ENCODE measurements at places on chromosomes 5 and 9. TPM values are rescaled to one million over a fixed set of nuclear protein-coding genes. Genes with fewer than 3 reads are reported as not detected.

- no peak for DNase-seq
- no peak overlapping the region for H3K4me3 ChIP-seq
- H3K4me1 ChIP-seq: peaks cover 4% of the 10 kb centered on the region
- no peaks in the 10 kb centered on the region for H3K36me3 ChIP-seq
These were observed 12.0 kb downstream of the INIP start for GRCh38 chr9:112705768-112706427.

DNA sequence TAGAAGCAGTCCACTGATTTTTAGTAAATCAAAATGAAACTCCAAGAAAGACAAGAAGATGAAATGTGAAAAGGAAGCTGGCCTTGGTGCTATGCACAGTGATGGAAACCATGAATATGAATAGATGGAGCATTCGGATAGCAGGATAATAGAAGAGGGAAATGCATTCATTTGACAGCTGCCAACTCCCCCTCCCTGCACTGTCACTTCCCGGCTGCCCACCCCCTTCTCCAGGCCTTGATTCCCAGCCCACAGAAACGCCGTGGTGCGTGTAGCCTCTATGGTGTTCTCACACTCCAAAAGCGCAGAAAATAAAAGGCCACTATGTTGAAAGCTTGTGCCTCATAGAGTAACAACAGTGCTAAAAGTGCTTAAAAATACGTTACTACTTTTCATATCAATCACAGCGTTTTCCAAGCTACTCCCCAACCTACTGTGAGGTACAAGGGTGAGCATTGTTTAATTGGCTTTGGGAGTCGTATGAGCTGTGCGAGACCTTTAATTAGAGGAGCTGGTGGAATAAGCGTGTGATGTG lies 26.1 kb upstream of the IFNK start:
- H3K27ac ChIP-seq: no peak overlapping the region
- peaks cover 9% of the 10 kb centered on the region for H3K4me1 ChIP-seq
- no peak for DNase-seq
- H3K4me3 ChIP-seq: no peak overlapping the region

- H3K27ac ChIP-seq: no peak overlapping the region
- no peaks in the 10 kb centered on the region for H3K27me3 ChIP-seq
- peaks cover 4% of the 10 kb centered on the region for H3K4me1 ChIP-seq
- H3K36me3 ChIP-seq: no peaks in the 10 kb centered on the region
- DNase-seq: no peak
These were observed 662.2 kb upstream of the ZNF608 start for GRCh38 chr5:125408448-125409233.

GRCh38 chr5:94745786-94746730 lies 127.6 kb downstream of the SLF1 start:
- DNase-seq: no peak
- no peaks in the 10 kb centered on the region for H3K36me3 ChIP-seq
- H3K4me3 ChIP-seq: no peak overlapping the region
- H3K27ac ChIP-seq: no peak overlapping the region
- no peaks in the 10 kb centered on the region for H3K4me1 ChIP-seq

- no peak overlapping the region for H3K27ac ChIP-seq
- H3K27me3 ChIP-seq: no peaks in the 10 kb centered on the region
- H3K4me3 ChIP-seq: no peak overlapping the region
- no peaks in the 10 kb centered on the region for H3K4me1 ChIP-seq
- no peak for DNase-seq
- H3K36me3 ChIP-seq: peaks cover 37% of the 10 kb centered on the region
These were observed 91.2 kb downstream of the RIC1 start for GRCh38 chr9:5720151-5720550.

FOXD4 gene
- not detected for total RNA-seq

DNA sequence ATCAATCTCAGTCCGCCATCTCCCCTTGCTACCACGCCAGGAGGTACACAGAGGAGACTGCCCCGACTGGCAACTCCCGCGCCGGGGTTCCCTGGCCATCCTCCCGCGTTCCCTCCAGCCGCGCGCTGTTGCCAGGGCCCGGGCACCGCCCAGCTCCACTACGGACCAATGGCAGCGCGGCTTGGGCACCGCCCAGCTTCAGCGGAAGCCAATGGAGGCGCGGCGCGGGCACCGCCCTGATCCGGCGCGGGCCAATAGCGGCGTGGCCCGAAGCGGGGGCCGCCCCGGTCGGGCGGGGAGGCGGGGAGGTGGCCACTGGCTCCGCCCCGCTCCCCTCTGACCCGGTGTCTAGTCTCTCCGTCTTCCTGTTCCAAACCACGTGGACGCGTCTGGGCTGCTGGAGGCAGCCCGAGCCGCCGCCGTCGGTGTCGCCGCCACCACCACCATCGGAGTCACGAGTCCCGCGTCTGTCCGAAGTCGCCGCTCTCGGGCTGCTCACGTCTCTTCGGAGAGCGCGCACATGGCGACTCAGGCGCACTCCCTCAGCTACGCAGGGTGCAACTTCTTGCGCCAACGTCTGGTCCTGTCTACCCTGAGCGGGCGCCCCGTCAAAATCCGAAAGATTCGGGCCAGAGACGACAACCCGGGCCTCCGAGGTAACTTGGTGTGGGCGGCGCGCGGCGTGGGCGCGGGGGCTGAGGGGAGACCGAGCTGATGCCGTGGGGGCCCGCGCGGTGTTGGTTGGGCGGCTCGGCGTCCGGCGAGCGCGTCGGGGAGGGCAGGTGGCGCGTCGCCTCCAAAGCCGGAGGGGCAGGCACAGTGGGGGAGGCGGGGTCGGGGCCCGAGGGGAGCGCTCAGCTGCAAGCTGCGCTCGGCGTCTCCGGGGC lies at the start of gene RCL1:
Gene RCL1, plus strand, starts transcription at position 373 of the 887 bp plus-strand sequence. Its CDS starts 148 bp downstream, at position 521.
- H3K4me3 ChIP-seq: peak within 1 kb of the TSS; percentile 97
- H3K4me1 ChIP-seq: peaks cover 19% of the 10 kb centered on the region
- no peaks in the 10 kb centered on the region for H3K27me3 ChIP-seq
- H3K36me3 ChIP-seq: no peaks in the 10 kb centered on the region
- peak; percentile 96 for DNase-seq

LAMC3 gene
- total RNA-seq: 0.11 TPM

DNA sequence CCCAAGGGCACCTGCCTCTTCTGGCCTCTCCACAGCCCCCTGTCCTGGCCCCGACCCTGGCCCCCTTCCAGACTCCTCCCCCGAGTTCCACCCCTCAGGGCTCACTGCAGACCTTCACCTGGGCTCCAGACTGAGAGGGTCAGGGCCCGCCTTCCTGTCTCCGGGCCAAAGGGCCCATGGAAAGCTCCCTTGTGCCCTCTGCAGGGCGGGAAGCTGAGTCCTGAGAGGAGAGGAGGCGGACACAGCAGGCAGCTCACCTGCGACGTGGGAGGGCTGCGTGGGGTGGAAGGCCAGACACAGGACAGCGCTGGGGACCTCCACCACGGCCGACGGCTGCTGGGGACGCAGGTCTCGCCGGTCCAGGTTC lies 20.6 kb downstream of the DYNC2I2 start:
- H3K27me3 ChIP-seq: no peaks in the 10 kb centered on the region
- peaks cover 15% of the 10 kb centered on the region for H3K4me1 ChIP-seq
- H3K36me3 ChIP-seq: peaks cover 44% of the 10 kb centered on the region
- peak overlapping the region; percentile 35 for H3K4me3 ChIP-seq

DNA sequence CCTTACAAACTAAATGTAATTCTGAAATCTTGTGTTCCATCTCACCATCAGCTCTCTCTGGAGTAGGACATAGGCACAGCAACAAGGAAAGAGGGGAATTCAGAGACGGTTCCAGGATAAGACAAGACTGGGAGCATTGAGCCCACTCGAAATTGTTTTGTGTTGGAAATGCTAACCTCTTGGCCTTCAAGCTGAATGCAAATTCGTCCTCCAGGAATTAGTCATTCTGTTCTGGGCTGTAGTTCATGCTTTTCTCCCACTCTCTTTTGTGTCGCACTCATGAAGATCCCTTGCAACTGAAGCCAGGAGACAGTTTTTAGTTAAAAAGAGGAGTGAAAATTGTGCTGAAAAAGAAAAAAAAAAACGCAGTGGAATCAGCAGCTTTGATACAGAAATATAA lies 121.7 kb upstream of the SEMA6A start:
- DNase-seq: no peak
- no peak overlapping the region for H3K27ac ChIP-seq
- no peak overlapping the region for H3K4me3 ChIP-seq
- H3K4me1 ChIP-seq: no peaks in the 10 kb centered on the region
- no peaks in the 10 kb centered on the region for H3K36me3 ChIP-seq
- H3K27me3 ChIP-seq: no peaks in the 10 kb centered on the region

DNA sequence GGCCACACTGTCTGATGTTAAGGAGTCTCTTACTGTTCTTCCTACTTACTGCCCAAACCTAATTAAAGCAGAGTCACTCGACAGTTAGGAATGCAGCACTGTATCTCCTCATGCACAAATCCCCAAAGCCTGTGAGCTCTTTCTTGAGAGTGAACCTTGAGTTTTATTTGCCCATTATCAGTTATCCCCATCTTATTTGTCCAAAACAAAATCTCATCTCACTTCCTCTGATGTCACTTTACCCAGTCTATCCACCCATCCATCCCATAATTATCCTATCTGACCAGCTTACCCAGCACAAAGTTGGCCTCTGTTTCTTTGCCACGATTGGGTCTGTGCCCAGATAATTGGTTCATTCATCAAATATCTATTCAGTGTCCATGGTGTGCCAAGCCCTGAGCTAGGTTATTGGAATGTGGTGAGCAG lies 250.8 kb downstream of the SLIT3 start:
- H3K4me1 ChIP-seq: no peaks in the 10 kb centered on the region
- no peak overlapping the region for H3K4me3 ChIP-seq
- H3K27ac ChIP-seq: no peak overlapping the region
- H3K36me3 ChIP-seq: no peaks in the 10 kb centered on the region

GRCh38 chr5:175887463-175887862 lies 16.1 kb downstream of the CPLX2 start:
- no peak overlapping the region for H3K4me3 ChIP-seq
- H3K27me3 ChIP-seq: no peaks in the 10 kb centered on the region
- no peak for DNase-seq

- no peaks in the 10 kb centered on the region for H3K27me3 ChIP-seq
- H3K27ac ChIP-seq: no peak overlapping the region
- no peak for DNase-seq
- no peaks in the 10 kb centered on the region for H3K36me3 ChIP-seq
- peaks cover 23% of the 10 kb centered on the region for H3K4me1 ChIP-seq
These were observed 5.2 kb upstream of the GRHPR start for GRCh38 chr9:37417252-37417803.

DNA sequence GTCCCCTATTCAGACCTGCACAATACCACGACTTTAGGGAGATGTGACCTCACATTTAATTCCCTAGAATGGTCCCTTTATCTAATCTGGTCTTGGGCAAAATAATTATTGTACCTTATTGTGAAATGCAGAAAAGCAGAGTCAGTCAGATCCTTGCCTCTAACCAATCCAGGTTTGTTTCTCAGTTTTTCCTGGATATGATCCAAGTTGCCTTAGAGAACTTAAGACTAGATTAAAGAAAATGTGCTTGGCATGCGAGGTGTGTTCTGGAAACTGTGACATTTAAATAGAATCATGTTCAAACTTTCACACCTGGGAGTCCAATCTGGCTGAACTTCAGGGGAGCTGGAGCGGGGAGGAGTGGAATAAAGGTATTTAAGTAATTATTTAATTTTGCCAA lies 696.2 kb downstream of the DNAH5 start:
- DNase-seq: no peak
- no peaks in the 10 kb centered on the region for H3K4me1 ChIP-seq
- no peak overlapping the region for H3K4me3 ChIP-seq
- no peak overlapping the region for H3K27ac ChIP-seq
- H3K27me3 ChIP-seq: no peaks in the 10 kb centered on the region

DNA sequence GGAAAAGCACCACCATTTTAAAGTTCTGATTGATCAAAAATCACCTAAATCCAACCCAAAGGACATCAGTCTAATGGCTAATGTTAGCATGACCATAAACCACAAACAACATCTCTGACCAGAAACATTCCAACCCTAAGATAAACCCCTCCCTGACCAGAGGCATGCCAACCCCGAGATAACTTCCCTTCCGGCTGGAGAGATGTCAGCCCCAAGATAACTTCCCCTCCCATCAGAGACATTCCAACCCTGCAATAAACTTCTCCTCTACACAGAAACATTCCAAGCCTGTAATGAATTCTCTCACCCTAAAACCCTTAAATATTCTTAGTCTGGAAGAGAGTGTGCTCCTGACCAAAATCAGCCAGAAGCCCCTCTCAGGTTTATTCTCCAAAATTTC lies 364.3 kb downstream of the KCNN2 start:
- H3K27ac ChIP-seq: no peak overlapping the region
- no peaks in the 10 kb centered on the region for H3K36me3 ChIP-seq
- no peak for DNase-seq
- H3K4me3 ChIP-seq: no peak overlapping the region

GRCh38 chr9:135821733-135822373 lies 85.5 kb downstream of the CAMSAP1 start:
- H3K4me1 ChIP-seq: no peaks in the 10 kb centered on the region
- no peaks in the 10 kb centered on the region for H3K27me3 ChIP-seq
- no peak overlapping the region for H3K27ac ChIP-seq
- peaks cover 84% of the 10 kb centered on the region for H3K36me3 ChIP-seq
- H3K4me3 ChIP-seq: no peak overlapping the region

DNA sequence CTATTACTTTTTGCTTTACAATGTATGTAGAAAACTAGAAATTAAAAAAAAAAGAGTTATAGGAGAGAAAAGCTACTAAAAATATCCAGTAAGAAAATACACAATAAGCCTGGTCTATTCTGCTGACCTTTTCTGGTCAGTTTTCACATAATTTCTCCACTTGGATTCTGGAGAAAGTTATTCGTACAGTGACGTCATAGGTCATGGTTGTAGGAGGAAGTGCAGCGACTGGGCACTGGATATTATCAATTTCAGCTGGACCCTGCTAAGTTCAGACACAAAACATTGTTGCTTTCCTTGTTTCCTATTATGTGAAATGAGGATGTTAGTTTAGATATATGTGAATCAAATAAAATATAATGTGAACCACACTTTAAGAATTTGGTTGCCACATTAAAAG lies 201.2 kb downstream of the MTRR start:
- no peaks in the 10 kb centered on the region for H3K36me3 ChIP-seq
- no peaks in the 10 kb centered on the region for H3K27me3 ChIP-seq
- no peaks in the 10 kb centered on the region for H3K4me1 ChIP-seq
- DNase-seq: no peak
- H3K4me3 ChIP-seq: no peak overlapping the region

FYB1 gene
- 2.0 TPM for total RNA-seq

RBM18 gene
- total RNA-seq: 31.0 TPM

CACNA1B gene
- 0.05 TPM for total RNA-seq

DNA sequence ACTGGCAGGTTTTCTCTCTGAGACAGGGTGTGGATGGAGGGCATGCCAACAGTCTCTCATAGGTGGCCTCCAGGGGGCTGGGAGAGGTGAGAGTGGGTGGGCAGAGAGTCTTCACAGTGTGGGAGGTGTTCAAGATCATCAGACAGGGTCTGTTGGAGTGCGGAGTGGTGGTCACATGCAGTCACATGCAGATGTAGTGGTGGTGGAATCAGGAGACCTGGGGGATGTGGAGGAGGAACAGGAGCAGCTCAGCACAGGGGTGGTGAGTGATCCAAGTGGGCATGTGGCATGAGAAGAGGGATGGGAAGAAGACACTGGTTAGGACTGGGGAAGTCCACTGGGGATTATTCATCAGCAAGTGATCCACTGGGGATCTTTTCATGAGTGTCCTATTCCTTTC lies 5.8 kb downstream of the GM2A start:
- no peak overlapping the region for H3K27ac ChIP-seq
- H3K36me3 ChIP-seq: no peaks in the 10 kb centered on the region
- peaks cover 4% of the 10 kb centered on the region for H3K4me1 ChIP-seq
- no peak for DNase-seq

- H3K27ac ChIP-seq: no peak overlapping the region
- H3K4me3 ChIP-seq: no peak overlapping the region
- H3K27me3 ChIP-seq: no peaks in the 10 kb centered on the region
- H3K4me1 ChIP-seq: peaks cover 44% of the 10 kb centered on the region
These were observed 207.3 kb downstream of the ARHGAP26 start for GRCh38 chr5:142977363-142978051.

- no peak overlapping the region for H3K4me3 ChIP-seq
- no peak overlapping the region for H3K27ac ChIP-seq
- DNase-seq: no peak
- H3K4me1 ChIP-seq: peaks cover 4% of the 10 kb centered on the region
- no peaks in the 10 kb centered on the region for H3K36me3 ChIP-seq
- no peaks in the 10 kb centered on the region for H3K27me3 ChIP-seq
These were observed 7.1 kb upstream of the DMXL1 start for GRCh38 chr5:119063579-119064379.

PCA3 gene
- not detected for total RNA-seq

Measured in heart left ventricle (tissue), 16 donors.